Stimulated activated CD8-positive, alpha-beta memory T cell treated with anti-CD3 and anti-CD28 coated beads, Interleukin-4, amount 100 ng/mL, for 1 hour (primary cell): ENCODE measurements at places on chromosomes 4 and X.

DNA sequence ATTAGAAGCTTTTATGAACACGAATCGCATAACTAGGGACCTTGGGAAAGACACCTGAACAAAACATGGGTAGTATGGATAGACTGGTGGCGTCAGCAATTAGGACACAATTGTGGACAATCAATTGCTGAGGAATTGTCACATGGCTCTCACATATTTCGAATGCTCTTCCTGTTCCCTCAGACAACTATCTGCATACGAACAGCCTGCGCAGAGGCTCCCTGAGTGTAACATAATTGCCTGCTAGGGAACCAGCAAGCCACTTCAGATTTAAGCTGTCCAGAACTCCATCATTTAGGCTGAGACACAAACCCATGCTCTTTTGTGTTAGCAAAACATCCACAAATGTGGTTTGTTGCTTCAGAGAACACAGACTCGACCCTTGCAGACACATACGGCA lies 160.8 kb downstream of the MGST2 start:
- no peak for DNase-seq

GRCh38 chr4:140239311-140239710 lies 85.3 kb upstream of the MAML3 start:
- DNase-seq, result no peak

- DNase-seq, result no peak
These were observed 300.2 kb downstream of the USP46 start for GRCh38 chr4:52358883-52359321.

GRCh38 chrX:46169808-46170207 lies 375.4 kb downstream of the ZNF674 start:
- DNase-seq, result no peak

- DNase-seq, result no peak
These were observed 52.7 kb upstream of the ZCCHC13 start for GRCh38 chrX:74251006-74251930.
